ENCODE measurements at places on chromosomes 2 and 18.

DNA sequence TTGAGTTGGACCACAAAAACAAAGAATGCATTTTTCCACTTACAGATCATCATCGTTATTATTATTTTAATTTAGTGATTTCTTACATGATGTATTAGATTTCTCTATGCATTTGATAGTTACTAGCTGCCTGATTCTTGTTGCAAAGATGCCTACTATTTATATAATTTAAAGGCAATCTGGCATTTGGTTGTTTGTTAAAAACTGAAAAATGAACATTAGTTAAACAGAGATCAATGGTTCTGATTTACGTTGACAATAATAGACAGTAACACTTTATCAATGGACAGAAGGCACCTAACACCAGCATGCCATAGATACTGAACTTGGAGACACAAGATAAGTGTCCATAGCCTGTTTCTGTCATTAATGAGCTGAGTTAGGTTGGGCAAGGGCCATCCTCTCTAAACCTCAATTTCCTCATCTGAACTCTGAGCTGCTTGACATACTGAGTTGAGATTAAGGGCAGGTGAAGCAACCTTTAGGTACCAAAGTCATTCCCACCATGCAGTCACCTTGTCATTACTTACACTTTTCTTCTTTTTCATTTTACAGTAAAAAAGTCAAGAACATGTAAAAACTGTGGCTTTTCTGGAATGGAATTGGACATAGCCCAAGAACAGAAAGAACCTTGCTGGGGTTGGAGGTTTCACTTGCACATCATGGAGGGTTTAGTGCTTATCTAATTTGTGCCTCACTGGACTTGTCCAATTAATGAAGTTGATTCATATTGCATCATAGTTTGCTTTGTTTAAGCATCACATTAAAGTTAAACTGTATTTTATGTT, 3.1 kb downstream of the CCL20 start:
- no peak for DNase-seq

DNA sequence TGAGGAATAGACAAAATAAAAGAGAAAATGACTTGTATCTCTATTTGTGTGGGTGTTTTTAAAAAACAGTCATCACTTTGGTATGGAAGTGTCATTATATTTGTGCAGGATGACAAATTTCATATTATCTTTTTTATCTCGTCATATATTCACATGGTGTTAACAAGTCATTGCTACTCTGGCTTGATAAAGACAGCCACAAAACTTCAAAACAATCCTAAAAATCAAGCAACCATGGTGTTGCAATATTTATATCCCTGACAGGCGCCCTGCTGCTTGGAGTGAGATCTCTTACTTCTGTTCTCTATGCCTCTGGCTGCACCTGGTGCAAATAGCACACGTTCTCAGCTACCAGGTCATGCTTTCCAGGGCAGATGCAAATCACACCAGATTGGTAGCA, 278.0 kb upstream of the EPHA4 start:
- DNase-seq = no peak

GRCh38 chr2:182503886-182504285, 77.0 kb upstream of the PDE1A start:
- DNase-seq = no peak

- no peak for DNase-seq
Observed at GRCh38 chr18:68263481-68263880, 451.4 kb downstream of the TMX3 start.

DNA sequence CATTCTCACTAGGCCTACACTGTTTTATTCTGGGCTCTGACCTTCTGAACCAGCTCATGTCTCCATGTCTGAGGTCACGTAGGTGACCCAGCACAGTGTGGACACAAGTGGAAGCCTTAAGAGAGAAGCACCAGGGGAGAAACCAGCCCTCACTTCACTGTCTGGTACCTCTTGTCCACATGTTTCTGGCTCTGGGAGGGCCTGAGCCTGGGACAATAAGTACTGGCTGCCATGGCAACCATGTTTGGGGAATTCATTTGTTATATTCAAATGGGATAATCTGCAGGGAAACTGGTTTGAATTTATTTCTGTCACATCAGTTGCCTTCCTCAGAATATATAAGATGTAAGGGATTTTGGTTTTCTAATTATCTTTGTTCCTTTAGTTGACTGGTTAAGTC, 23.3 kb downstream of the MYO3B start:
- no peak for DNase-seq

GRCh38 chr2:17950006-17950405, 71.5 kb downstream of the KCNS3 start:
- DNase-seq = no peak

GRCh38 chr2:101843048-101843447, 145.5 kb downstream of the MAP4K4 start:
- no peak for DNase-seq

DNA sequence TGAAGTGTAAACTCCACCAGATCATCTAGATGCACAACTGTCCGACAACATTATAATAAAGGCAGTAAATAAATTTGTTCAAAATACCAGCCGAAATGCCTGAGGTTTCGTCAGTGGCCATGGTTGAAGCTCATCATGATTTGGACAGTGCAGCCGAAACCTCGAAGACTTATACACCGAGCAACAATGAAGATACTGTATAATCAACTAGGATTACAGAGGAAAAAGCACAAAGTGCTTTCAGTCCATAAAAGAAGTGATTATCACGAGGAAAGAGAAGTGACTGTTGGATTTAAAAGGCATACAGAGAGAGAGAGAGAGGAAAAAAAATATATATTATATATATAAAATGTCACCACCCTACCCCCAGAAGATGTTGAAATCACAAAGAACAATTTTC, 52.0 kb upstream of the GALNT3 start:
- no peak for DNase-seq

DNA sequence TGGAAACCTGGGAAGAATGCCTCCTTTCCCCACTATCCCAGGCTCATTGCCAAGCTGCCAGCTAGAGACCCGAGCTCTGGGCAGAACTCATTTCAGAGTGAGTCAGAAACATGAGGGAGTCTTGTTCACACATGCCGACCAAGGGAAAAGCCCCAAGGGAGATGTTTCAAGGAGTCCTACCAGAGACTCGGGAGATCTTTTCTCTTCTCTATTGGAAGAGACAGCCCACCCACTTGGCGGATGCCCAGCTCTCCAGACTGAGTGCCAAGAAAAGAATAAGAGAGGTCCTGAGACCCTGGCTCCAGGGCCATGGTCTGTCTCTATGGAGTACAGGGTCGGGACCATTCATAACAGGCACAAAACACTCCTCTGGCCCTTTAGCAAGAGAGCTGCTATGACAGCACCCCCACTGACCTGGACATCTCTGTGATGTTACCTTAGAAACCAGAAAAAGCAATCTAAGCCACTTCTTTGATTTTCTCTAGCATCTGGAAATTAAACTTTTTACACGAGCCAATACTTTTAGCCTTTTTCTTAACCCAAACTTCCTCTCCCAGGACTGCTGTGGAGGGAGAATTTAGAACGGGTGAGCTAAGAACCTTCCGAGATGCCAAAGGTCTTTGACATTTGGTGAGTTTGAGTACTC, 18.5 kb upstream of the IGFBP5 start:
- DNase-seq = no peak

DNA sequence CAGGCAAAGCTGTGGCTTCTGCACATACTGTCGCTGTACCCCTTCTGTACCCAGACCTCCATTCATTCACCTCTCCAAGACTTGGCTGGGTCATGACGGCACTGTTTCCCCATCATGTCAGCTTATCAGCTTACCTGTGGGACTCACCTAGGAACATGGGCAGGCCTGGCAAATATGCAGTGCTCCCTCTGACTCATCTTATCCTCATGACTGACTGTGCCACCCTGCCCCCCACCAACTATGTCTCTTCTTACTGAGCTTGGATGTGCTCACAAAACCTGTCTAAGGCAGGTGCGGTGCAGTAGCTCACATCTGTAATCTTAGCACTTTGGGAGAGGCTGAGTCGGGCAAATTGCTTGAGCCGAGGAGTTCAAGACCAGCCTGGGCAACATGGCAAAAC, 152.4 kb downstream of the MGAT5 start:
- DNase-seq = no peak

DNA sequence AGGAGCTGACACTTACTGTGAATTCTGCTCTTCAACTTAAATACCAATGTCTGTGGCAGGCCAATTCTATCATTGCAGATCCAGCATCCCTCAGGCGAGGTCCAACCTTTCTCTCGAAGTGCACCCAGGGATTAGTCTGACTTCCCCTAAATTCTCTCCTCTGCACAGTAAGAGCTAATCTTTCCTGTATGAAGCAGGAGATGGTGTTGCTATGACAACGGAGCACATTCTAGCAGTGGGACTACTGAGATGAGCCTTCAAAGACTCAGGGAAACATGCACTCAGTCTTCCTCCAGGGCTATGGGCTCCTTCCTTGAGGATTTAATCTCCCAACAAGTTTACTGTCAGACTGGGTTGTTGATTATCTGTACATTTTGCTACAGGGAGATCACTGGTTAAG, 176.3 kb downstream of the NOL4 start:
- no peak for DNase-seq

- DNase-seq = peak; percentile 37
Observed at GRCh38 chr18:35949903-35950627, 22.4 kb upstream of the RMP24 start.

- DNase-seq = peak; percentile 71
Observed at GRCh38 chr18:2570772-2571199, 519 bp downstream of the METTL4 start.

DNA sequence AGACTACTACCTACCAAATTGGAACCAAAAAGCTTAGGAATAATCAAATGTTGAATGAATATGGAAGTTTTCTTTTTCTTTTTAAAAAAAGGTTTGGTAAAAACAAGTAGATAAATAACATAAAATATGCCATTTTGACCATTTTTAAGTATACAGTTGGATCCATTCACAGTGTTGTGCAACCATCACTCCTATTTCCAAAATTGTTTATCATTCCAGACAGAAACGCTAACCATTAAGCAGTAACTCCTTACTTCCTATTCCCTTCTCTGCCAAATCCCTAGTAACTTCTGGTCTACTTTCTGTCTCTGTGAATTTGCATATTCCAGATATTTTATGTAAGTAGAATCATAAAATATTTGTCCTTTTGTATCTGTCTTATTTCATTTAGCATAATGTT, 39.8 kb downstream of the CD302 start:
- DNase-seq = no peak

- no peak for DNase-seq
Observed at GRCh38 chr2:238171575-238172187, 12.9 kb downstream of the ERFE start.

DNA sequence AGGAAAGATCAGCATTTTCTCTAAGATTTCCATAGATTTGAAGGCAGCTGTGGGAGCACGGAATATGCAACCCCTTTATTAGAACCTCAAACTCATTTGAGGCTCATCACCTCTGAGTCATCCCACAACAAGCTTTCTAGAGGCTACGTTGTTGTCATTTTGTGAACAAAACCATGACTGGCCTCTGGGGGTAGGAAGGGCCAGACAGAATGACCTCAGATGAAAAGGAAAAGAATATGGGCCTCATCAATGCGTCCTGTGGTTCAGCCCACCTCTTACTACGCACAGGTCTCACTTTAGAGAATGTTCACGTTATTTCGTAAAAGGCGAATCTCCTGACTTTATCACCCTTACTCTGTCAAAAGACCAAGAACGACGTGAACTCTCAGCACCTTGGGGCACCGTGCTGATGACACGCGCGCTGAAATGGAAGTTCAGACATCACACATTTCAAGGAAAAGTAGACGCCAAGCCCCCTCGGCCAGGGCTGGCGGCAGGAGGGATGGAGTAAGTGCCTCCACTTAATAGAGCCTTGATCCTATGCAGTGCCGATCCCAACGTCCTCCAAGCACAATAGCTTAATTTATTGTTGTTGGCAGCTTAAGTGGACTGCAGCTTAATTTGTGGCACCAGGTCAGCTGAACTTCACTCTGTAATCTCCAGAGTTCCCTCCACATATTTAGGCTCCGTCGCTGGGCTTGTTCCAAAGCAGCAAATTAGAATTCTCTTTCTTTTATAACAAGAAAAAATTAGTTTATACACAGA, 208.3 kb downstream of the EIPR1 start:
- no peak for DNase-seq

- DNase-seq = no peak
Observed at GRCh38 chr2:120174963-120175581, 48.1 kb downstream of the TMEM185B start.

- DNase-seq = no peak
Observed at GRCh38 chr2:80968450-80968849, 663.9 kb upstream of the LRRTM1 start.

GRCh38 chr18:68588169-68588568, 126.7 kb downstream of the TMX3 start:
- DNase-seq = no peak

DNA sequence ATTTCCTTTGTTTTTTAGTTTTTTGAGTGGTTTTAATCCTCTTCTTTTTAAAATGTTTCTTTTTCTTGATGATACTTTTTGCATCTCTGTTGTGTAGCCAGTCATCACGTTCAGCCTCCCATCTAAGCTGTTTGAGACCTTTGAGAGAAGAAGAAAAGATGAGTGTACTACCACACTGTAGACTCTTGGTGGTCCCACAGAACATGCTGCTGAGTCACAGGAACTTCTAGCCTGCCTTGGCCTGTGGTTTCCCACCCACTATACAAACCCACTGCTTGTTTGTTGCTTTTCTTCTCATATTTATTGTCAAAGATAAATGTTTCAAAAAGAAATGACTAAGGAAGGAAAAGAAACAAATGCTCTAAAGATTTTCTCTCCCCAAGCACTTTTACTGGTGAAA, 5.5 kb downstream of the CEBPZOS start:
- no peak for DNase-seq

- DNase-seq = no peak
Observed at GRCh38 chr18:69916412-69916811, 31.3 kb downstream of the CD226 start.

DNA sequence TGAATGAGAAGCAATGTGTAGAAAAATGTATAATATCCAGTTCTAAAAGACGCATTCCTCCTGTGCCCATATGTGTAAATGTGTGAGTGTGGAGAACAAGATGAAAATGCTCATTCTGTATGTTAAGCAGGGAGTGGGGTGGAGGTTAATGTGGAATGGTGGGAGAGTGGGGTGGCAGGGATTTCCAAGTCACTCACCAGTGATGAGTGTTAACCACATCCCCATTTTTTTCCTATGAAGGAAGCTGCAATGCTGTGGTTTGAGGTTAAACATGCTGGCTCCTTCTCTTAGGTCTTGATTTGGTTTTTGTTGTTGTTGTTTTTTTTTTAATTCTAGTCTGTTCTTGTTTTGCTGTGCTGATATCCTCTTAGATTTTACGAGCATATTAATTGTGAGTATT, 169.4 kb downstream of the NEDD4L start:
- DNase-seq = no peak
